ENCODE measurements at places on chromosomes 13 and 19.

- no peak for DNase-seq
Measured at GRCh38 chr19:39969266-39969665, 1.7 kb upstream of the PSMC4 start.

- no peak for DNase-seq
Measured at GRCh38 chr13:51004111-51004865, 94.7 kb downstream of the RNASEH2B start.

DNA sequence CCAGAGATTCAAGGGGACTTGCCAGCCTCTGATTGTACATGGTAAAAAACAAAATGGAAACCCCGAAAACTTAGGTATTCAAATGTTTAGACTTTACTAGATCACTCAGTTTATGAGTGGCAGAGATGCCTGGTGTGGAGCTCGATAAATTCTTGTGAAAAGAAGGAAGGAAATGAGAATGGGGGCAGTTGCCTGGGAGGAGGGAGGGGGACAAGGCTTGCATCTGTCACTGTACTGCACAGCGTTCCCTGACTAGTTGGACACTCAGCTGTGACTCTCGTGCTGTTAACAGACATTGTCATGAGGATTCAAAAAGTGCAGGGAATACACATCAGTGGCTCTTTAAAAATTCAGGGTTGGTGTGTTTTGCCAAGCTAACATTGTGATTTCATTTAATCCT lies 232.9 kb downstream of the ZIC5 start:
- DNase-seq: no peak

DNA sequence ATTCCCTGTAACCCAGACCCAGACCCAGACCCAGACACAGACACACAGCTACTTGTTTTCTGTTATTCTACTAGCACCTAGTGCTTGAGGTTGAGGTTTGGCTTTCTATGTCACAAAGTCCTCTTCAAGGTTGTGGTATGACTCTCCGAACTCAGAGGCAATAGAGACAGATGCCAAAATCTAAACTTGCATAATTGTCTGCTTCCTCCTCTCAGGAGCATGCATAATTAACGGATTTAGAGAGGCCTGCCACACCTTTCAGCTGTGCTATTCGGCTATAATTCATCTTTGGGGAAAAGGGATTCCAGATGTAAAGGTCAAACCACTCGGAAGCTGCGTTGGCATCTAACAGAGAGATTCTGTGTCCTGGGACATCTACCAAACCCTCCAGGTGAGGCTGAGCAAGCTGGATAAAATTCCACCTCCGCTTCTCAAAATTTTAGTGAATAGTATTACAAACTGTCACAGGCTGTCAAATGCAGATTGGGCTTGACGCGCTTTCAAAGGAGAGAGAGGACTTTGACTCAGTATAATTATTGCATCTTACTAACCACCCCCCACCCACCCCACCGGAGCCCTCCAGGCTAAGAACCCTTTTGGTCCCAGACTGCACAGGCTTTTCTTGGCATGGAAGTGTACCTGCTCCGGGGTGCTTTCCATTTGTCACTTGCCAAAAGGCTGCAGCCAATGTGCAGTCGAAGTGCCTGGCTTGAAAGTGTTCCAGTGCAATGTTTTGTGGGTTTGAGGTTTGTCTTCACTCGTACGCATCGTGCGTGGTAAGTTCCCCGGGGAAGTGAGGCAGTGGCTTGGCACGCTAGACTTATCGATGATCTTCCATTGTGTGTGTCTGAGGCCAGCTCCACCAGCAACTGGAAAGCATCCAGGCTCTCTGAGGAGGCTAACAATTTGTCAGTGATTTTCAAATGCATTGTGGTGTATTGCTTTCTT lies 194.1 kb downstream of the TDRD3 start:
- no peak for DNase-seq

- no peak for DNase-seq
Measured at GRCh38 chr13:55000043-55000442, 1971.4 kb downstream of the OLFM4 start.

- no peak for DNase-seq
Measured at GRCh38 chr19:56966225-56966696, 125.7 kb upstream of the PEG3 start.

GRCh38 chr19:54551950-54552912 lies 21.4 kb upstream of the LILRA2 start:
- no peak for DNase-seq

DNA sequence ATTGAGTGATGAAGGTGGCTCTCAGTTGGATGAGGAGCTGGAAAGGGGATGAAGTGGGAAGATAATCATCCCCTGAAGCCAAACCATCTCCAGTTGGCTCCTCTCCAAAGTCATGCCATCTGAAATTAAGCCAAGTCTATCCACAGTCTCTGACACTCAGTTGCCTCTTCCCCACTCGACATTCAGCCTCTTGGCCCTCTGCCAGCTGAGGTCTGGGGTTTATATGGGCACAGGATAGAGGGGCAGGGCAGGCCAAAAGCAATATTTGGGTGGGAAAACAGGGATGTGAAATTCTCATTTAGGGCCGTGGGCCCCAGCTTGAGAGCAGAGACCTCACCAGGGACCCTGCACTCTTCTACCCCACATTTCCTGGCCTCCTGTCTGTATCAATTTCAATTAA lies 85.9 kb downstream of the SLITRK1 start:
- no peak for DNase-seq
